CD4-positive, alpha-beta memory T cell (primary cell): ENCODE measurements at places on chromosomes 3 and 15.

DNA sequence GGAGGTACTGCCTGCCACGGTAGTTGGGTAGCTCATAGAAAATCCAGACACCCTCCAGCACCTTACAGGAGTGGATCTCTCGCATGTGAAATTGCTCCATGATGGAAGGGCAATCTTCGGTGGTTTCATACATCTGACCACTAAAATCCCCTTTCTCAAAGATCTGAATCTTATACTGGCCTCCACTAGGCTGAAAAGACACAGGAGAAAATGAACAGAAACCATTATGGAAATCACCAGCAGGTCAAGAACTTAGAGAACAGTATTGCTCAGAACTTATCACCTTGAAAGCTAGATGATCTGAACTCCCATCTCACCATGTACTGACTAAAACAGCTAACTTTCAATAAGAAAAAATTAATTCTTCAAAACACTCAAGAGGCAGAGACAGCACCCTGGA, 5.4 kb downstream of the CRYGS start:
- no peak for DNase-seq

DNA sequence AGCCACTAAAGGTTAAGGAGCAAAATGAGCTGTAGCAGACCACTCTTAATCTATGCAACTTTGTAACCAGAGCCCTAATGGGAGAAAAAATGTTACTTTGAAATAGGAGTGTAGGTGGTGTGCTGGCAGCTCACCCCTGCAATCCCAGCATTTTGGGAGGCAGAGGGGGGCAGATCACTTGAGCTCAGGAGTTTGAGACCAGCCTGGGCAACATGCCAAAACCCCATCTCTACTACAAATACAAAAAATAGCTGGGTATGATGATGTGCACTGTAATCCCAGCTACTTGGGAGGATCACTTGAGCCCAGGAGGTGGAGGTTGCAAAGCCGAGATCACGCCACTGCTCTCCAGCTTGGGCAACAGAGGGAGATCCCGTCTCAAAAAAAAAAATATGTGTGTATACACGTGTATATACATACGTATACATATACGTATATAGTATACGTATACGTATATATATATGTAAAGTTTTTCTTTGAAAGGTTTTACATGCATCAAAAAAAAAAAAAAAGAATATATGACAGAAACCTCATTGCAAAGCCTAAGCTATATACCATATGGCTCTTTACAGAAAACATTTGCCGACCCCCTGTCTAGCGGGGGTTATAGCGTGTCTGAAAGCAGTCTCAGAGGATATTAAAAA, 15.7 kb downstream of the CAPN7 start:
- no peak for DNase-seq

DNA sequence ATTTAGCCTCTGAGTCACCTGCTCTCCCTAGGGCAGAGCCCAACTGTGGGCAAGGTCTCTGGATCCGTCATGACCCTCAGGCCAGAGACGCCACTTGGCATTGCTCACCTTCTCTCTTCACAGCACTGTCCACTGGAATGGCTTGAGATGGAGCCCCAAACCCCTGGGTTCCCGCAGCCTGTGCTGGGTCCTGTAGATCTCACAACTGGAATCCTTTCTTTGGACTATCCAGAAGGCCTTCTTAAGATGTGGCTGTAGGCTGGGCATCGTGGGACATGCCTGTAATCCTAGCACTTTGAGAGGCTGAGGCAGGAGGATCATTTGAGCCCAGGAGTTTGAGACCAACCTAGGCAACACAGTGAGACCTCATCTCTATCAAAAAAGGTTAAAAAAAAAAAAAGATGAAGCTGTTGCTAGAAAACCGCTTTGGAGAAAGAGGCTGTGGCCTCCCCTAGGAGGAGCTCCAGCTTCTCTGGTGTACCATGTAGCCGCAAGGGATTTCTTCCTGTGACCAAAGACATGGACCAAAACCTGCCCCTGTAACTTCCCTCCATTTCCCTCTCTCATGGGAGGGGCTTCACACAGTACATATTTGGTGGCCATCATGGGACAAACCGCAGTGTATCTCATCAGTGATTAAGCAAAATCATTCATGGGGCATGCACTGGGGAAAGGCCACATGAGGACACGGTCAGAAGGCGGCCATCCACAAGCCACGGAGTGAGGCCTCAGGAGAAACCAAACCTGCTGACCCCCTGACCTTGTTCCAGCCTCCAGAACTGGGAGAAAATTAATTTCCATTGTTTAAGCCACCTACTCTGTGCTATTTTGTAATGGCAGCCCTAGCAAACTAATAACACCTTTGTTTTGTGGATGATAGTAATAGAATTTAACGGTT, 23.3 kb upstream of the BUB1B start:
- no peak for DNase-seq

GRCh38 chr3:175185903-175186302, 326.8 kb downstream of the NAALADL2 start:
- DNase-seq = no peak

GRCh38 chr3:150535204-150535603, 11.1 kb downstream of the SERP1 start:
- no peak for DNase-seq

DNA sequence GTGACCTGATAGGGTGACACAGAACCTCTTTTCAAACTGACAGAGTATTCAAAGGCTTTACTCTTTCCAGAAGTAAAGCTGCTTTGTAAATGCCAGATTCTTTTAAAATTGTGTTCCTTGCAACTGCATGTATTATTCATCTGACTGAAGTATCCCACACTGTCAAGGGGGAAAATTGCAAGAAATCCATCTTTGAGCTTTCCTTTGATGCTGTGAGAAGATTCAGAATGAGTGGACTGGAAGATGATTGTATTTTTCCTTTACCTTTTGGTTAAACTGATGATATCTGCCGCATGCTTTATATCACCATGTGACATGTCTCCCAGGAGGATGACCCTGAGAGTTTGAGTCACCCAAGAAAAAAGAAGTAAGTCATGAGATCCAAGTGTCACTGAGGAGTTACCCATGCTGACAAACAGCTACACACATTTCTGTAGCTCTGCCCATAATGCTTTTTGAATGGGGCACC, 250.8 kb upstream of the CBLB start:
- no peak for DNase-seq

DNA sequence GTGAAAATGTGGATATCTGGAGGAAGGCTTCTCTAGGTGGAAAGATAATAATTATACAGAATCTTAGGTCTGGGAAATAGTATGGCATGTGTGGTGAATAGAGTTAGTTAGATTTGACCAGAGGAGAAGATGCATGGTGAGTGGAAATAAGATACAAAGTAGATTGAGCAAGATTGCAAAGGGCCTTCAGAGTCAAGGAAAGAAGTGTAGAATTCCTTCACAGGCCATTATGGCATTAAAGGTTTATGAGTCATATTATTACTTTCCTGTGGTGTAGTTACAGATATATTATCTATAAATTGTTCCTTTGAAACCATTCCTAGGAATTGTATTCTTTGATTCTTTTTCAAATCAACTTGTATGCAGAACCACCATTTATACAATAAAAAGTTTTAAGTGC, 660.3 kb downstream of the SI start:
- DNase-seq = no peak

- peak; percentile 55 for DNase-seq
These were observed 757.0 kb upstream of the NECTIN3 start for GRCh38 chr3:110314512-110315114.

GRCh38 chr15:50176869-50177268, 5.1 kb upstream of the SLC27A2 start:
- no peak for DNase-seq

GRCh38 chr3:44338828-44339127, 212 bp downstream of the TCAIM start:
- DNase-seq = no peak

DNA sequence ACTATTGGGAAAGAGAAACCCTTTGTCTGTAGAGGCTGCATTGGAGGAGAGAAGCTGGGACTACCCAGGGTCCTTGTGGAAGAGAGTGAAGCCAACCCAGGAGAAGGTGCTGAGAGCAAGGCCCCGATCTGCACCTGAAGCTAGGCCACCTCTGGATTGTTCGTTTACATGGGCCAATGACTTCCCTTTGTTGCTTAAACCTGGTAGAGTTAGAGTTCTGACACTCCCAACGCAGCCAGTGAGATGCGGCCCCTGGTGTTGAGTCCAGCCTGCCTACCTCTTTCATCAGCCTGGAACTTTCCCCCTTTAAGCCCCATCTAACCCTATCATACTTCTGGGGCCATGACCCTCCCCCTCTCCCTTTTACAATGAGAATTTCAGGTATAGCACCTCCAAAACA, 30.8 kb downstream of the CCDC13 start:
- no peak for DNase-seq

DNA sequence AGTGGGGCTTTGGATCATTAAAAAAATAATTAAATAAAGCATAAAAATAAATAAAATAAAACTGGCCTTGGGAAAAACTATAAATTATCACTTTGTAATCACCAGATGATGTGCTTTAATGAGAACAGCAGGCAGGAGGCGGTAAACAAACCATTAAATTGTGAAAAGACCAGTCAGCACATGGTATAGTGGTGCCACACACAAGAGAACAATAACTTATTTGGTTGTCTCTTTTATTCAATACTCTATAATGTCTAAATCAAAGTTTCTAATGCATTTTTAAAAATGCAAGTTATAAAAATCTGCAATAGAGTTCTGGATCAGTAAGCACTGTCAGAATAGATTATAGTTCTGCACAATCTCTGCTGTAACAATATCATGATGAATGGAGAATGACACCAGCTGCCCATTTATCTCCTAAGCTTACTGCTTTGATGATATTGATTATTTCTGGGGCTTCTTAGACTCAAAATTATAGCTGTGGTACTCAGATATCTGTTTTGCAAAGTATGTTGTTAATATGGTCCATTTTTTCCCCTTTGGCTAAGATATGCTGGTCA, 259.3 kb downstream of the NAALADL2 start:
- no peak for DNase-seq

GRCh38 chr3:137294139-137294538, 336.4 kb downstream of the IL20RB start:
- no peak for DNase-seq
